GF-D8 (cell line): ENCODE measurements at places on chromosomes 5 and 9.

DNA sequence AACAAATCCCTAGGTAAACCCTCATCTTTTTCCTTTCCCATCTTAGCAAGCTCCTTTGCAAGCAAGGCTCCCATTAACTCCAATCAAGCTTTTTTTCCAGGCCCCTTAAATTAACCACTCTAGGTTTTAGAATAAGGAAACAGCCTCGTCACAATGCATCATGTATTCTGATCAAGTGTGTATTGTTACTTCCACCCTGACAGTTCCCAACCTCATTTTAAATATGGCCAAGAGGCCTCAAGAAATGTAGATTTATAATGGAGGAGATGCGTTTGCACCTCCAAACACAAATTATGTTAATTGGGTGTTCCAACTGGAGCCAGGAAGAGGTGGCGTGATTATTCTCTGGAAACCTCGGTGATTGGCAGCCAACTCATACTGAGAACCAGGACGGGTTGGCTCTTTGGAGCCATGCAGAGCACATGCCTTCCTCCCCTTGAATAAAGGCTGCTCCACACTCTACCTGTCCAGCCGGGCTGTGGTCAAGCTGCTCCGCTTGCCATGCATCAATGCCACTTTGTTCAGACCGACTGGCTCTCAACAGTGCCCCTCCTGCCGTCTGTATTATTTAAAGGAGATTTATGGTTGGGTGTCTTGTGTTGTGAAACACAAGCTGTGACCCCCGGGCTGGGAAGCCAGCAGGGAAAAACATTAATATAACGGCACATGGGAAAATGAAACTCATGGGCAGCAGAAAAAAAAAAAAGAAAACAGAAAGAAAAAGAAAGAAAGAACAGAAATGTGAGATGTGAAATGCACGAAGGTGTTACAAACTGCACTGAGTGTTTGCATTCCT lies 191.1 kb downstream of the EBF1 start:
- no peak for DNase-seq

DNA sequence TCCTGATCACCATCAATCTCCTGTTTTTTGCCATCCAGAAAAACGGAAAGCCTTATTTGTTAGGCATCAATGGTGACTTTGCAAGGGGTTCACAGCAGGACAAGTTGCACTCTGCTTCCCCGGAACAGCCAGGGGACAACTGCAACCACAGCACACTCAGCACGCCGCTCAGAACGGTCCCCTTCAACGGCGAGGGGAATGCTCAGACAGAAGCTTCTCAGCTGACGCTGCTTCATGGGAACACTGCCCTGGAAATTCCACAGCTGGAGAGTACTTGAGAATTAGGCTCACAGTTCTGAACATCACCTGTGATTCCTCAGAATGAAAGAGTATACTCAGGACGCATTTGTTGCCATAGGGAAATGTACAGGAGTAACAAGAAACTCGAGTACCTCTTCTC lies 40.1 kb upstream of the PLPP6 start:
- DNase-seq, result no peak

DNA sequence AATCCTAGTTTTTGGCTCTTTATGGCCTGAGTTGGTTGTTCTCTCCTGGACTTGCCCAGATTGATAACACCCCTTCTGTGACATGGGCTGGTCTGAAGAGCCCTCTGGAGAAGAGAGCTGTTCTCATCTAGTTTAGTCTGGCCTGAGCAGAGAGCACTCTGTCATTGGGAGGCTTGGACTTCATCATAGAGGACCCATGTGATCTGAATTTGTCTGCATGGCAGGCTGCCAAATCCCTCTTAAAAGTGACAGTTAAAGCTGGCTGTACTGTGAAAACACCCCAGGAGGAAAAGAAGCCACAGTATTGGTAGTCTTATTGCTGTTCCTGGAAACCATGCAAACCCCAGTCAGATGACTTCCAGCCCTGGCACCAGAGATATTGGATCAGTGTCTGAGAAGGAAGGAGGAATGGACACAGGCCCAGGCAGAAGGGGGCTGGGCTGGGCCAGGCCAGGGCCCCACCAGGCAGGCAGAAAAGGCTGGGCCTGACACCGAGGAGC lies 3.7 kb upstream of the WDR31 start:
- peak; percentile 66 for DNase-seq

- no peak for DNase-seq
Measured at GRCh38 chr5:21681911-21682310, 1171.2 kb downstream of the CDH12 start.

- DNase-seq, result no peak
Measured at GRCh38 chr5:6188976-6189375, 189.4 kb downstream of the MED10 start.

GRCh38 chr5:181170996-181171395 lies 23.6 kb downstream of the OR2V2 start:
- no peak for DNase-seq

GRCh38 chr5:122126756-122127321 lies 2.5 kb upstream of the ZNF474 start:
- DNase-seq, result no peak

DNA sequence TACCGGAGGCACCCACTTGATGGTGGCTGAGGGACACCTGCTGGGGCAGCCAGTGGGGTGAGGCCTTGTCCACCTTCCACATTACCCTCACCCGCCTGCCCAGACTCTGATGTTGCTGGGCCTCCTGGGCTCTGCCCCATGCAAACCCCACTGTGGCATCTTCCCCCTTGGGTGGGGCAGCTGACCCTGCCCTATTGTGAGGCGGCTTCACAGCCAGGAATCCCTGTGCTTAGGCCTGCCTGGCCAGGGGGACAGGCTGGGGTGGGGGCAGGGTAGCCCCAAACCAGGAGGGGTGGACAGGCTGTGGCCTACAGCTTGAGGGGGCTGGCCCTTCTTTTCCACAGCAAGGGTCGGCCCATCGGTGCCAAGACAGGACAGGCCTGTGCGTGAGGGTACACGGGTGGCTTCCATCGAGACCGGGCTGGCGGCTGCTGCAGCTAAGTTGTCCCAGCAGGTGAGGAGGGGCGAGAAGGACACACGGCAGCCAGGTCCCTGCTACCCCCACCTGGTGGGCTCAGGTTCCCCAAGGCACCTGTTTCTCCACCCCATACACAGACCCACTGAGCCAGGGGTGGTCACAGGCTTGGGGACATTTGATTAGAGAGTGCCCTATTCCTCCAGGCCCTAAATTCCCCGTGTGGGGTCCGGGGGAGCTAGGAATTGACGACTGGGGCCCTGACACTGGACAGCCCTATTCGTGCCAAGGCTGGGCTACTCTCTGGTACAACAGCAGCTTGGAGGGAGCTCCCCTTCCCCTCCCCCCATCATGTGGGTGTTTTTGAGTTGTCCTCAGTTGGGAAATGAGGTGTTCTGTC lies 99.2 kb downstream of the PHF2 start:
- no peak for DNase-seq

- DNase-seq, result no peak
Measured at GRCh38 chr9:9804109-9804508, 808.7 kb downstream of the PTPRD start.

GRCh38 chr5:102796009-102796408 lies 40.9 kb downstream of the PAM start:
- no peak for DNase-seq

GRCh38 chr9:107994648-107995047 lies 505.1 kb upstream of the KLF4 start:
- DNase-seq, result no peak

DNA sequence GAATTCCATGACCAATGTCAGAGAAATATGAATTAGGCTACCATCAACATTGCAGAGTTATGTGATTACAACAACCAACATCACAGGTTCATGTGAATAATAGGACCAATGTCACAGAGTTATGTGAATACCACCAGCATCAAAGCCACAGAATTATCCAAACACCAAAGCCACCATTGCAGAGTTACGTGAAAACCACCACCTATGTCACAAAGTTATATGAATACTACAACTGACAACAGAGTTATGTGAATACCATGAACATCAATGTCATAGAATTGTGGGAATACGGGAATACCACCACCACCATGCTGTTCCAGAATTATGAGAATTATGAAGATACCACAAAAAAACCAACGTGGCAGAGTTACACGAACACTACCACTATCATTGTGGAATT lies 64.8 kb downstream of the SHC3 start:
- DNase-seq, result no peak

- DNase-seq, result no peak
Measured at GRCh38 chr5:15236911-15237508, 263.0 kb upstream of the FBXL7 start.

- DNase-seq, result no peak
Measured at GRCh38 chr5:127844581-127845021, 141.4 kb downstream of the CCDC192 start.

GRCh38 chr5:157303667-157304327 lies 37.9 kb downstream of the CYFIP2 start:
- DNase-seq, result no peak

DNA sequence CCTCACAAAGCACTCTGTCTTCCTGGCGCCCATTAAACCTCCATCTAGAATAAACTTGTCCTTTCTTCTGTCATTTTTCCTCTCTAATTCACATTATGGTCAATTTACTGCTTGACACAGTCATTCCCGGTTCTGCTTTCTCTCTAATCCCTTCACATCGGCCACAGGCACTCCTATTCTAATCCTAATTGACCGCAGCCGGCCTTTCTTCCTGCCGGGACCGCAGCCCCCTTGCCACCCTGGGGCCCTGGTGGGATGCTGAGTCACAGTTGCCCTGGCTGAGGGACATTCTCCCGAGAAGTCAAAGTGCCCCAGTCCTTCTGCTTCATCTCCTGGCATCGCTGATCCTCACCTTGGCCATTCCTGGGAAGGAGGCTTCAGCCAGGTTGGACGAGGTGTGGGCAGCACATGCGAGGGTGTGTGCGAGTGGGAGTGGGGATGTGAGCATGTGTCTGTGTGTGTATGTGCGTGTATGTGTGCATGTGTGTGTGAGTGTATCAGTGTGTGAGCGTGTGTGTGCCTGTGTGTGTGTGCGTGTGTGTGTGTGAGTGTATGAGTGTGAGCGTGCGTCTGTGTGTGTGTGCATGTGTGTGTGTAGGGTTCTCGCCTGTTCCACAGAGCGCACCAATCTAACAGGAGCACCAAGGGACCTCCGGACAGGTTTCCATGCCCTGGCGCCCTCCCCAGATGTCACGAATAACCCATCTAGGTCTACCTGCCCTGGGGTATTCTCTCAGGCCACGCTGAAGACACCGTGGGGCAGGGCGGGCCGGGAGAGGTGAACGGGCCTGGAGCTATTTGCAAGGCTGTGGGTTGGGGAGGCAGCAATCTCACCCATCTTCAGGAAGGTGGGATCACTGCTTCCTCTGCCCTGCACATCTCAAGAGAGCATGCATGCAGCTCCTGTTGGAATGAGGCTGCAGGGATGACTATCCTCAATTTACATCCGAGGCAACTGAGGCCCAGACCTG lies 191.2 kb downstream of the PAX5 start:
- no peak for DNase-seq

DNA sequence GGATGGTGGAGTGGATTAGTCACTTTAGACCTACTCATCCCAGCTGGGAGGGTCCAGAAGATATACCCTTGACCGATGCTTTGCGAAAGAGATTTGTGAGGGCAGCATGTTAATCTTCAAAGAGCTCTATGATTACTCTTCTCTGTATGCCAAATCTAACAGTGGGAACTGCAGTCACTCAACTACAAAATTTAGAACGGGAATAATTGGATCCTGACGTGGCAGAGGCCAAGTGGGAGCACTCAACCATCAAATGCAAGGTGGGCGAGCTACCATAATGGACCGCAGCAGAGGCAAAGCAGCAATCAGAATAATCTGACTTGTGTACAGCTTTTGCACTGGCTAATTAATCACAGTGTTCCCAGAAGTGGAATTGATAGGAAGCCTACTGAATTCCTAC lies 20.4 kb downstream of the NSA2 start:
- DNase-seq, result no peak

DNA sequence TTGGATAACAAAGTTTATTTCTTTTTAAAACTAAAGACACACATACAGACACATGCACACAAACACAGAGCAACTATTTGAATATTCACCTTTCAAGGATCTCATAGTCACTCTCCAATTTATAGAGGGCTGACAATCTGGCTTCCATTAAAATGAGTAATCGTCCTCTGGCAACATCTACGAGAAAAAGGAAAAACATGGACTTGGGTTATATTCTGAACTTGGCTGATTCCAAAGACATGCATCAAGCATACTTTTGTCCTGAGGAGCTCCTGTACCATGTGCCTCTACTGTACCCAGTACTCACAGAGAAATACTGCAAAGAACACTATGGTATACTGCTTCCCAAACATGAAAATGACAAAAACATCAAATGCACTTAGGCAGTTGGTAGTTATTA lies 15.4 kb downstream of the IARS1 start:
- DNase-seq, result no peak

- DNase-seq, result no peak
Measured at GRCh38 chr5:6666762-6667161, 33.5 kb downstream of the SRD5A1 start.

DNA sequence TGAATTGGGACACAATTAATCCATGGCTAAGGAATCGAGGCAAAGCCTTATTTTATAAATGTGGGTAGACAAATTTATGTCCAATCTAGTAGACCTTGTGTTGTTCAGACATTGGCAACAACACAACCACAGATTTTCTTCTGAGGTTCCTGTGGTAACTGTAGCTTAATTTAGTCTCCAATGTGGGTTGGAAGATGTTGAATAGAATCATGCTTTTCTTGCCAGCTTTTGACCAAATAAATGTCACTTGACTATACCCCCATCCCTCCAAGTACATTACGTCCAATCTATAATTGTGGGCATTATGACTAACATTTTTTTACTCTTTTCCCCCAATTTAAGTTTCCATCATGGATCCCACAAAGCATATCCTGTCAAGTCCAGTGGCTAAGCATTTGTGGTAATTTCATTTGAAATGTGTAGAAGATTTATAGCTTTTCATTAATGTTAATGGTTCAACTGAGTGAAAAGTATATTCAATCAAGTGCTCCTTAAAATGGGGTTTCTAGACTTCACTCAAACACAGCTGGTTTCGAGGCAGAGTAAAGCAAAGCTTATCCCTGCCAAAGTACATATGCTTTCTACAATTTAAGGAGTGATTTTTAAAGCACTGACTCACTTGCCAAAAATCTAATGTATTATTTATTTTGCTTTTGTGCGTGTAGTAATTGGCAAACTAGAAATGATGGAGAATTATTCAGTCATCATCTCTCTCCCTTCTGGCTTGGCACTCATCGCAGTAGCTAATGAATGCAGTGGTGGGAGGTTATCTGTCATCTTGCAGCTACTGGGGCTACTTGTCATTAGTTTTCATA lies 141.8 kb downstream of the FAM174A start:
- DNase-seq, result no peak

- no peak for DNase-seq
Measured at GRCh38 chr9:16060436-16061129, 507.7 kb downstream of the CCDC171 start.

GRCh38 chr5:146399481-146399880 lies 47.7 kb upstream of the TCERG1 start:
- peak; percentile 52 for DNase-seq

- no peak for DNase-seq
Measured at GRCh38 chr5:127295454-127295853, 4.9 kb downstream of the MEGF10 start.

DNA sequence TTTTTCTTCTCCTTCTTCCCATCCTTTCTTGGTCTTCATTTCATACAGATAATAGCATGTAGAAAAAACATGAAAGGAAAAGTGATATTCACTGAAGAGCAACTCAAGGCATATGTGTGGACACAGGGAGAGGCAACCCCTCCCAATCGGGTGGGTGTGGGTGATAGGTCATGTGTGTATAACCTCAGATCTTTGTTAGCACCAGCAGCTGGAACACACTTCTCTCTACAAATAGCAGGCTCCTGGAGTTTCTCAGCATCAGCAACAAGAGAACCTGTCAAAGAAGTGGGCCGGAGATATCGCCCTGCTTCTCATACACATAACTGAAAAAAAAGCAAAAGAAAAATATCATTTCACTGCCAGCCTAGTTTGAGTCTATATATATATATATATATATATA lies 426.4 kb downstream of the DTWD2 start:
- DNase-seq, result no peak

- no peak for DNase-seq
Measured at GRCh38 chr9:2087500-2088313, 72.6 kb downstream of the SMARCA2 start.
